ENCODE measurements at places on chromosomes 5 and 9.

GRCh38 chr5:168073311-168073710 is 218.1 kb upstream of the WWC1 start:
- DNase-seq: no peak

- DNase-seq: no peak
Observed at GRCh38 chr5:1881098-1881572, 1.6 kb downstream of the IRX4 start.

GRCh38 chr5:174189654-174190541 is 144.4 kb downstream of the NSG2 start:
- no peak for DNase-seq

DNA sequence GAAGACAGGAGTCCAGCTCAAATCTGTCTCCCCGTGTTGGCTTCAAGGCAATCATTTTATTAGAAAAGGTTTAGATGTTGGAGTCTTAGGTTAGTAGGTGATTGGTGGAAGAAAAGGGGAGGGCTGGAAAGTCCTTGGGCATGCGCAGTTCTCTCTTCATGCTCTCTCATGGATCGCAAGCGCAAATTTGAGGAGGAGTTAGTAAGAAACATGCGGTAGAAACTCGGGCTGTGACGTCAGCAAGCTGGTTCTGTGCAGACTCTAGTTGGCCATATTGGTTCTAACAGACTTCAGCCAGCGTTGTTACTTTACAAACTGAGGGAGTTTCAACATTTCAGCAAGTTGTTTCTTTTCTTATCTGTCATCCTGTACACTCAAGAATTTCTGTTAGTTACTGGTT is 392.2 kb downstream of the CDK5RAP2 start:
- no peak for DNase-seq

GRCh38 chr9:137478962-137479861 is 20.1 kb upstream of the NSMF start:
- no peak for DNase-seq
